IMR-90 (cell line): ENCODE measurements at places on chromosomes 1 and 21. TPM values are rescaled to one million over a fixed set of nuclear protein-coding genes. Genes with fewer than 3 reads are reported as not detected.

DNA sequence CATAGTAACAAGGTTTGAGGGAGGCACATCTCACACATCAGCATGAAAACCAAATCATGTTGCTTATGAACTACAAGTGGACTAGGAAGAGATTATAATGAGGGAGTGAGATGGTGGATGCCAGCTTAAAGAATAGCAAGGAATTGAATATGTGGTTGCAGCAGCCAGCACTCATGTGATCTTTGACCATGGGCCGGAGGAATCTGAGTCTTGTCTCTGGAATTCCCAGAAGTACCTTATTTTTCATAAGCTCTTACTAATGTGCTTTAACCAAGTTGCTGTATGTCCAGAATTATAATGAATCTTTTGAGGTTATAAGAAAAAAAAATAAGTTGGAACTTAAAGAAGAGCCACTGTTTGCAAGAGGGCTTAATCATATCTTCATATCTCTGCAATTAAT, 97.0 kb downstream of the DISP1 start:
- H3K4me3 ChIP-seq, result no peak overlapping the region
- H3K4me1 ChIP-seq, result peaks cover 6% of the 10 kb centered on the region
- H3K36me3 ChIP-seq, result no peaks in the 10 kb centered on the region

GRCh38 chr1:179230251-179230650, 774 bp upstream of the ABL2 start:
- H3K4me1 ChIP-seq, result peaks cover 4% of the 10 kb centered on the region; the same call in 1 of the 2 replicates
- H3K27me3 ChIP-seq, result no peaks in the 10 kb centered on the region
- no peaks in the 10 kb centered on the region for H3K36me3 ChIP-seq
- DNase-seq, result peak; percentile 86
- peak overlapping the region; percentile 99 for H3K4me3 ChIP-seq

DNA sequence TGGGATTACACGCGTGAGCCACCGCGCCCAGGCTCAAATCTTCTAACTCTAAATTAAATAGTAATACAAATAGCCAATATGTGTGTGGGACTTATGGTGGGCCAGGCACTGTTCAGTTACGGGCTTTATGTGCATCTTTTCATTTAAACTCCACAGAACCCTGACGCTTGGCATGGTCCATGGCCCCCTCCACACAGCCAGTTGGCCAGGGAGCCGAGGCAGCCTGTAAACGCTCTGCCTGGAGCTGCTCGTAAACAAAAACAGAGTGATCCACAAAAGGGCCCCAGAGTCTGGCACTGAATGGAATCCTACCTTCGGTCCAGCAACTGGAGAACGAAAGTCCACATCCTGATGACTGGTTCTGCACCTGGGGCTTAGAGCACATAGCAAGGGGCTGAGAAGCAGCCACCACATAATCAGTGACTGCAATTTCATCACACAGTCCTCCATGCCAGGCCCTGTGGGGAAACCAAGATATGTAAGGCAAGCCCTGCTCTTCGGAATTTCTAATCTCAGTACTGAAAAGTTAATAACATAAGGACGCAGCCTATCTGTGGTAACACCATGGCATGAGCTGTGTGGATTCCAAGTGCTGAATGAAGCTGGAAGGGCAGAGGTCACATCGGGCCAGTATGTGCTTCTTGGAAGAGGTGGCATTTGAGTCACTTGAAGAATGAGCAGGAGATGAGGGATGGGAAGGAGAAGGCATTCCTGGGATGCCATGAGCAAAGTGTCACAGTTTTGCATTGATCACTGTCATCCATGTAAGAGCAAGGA, 13.5 kb upstream of the ADAMTSL4 start:
- no peaks in the 10 kb centered on the region for H3K36me3 ChIP-seq
- peaks cover 30% of the 10 kb centered on the region for H3K4me1 ChIP-seq
- peak; percentile 60 for DNase-seq
- peak overlapping the region; percentile 38 for H3K27ac ChIP-seq

GRCh38 chr1:206658981-206659273, 23.6 kb downstream of the DYRK3 start:
- no peak for DNase-seq
- no peaks in the 10 kb centered on the region for H3K36me3 ChIP-seq
- peaks cover 23% of the 10 kb centered on the region for H3K27me3 ChIP-seq
- no peak overlapping the region for H3K4me3 ChIP-seq

DNA sequence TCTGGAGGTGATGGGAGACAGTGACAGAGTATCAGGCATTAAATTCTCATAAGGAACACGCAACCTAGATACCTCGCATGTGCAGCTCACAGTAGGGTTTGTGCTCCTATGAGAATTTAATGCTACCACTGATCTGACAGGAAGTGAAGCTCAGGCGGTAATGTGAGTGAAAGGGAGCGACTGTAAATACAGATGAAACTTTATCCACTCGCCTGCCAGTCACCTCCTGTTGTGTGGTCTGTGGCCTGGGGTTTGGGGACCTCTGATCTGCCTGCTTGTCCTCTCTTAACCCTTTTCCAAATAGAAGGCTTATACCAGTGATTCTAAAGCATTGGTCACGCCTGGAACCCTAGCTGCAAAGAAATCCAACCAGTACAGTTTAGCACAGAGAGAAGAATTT, 15.3 kb downstream of the GABPA start:
- H3K27me3 ChIP-seq, result no peaks in the 10 kb centered on the region
- H3K4me3 ChIP-seq, result no peak overlapping the region
- no peak overlapping the region for H3K27ac ChIP-seq
- H3K4me1 ChIP-seq, result no peaks in the 10 kb centered on the region
- H3K36me3 ChIP-seq, result peaks cover 12% of the 10 kb centered on the region

DNA sequence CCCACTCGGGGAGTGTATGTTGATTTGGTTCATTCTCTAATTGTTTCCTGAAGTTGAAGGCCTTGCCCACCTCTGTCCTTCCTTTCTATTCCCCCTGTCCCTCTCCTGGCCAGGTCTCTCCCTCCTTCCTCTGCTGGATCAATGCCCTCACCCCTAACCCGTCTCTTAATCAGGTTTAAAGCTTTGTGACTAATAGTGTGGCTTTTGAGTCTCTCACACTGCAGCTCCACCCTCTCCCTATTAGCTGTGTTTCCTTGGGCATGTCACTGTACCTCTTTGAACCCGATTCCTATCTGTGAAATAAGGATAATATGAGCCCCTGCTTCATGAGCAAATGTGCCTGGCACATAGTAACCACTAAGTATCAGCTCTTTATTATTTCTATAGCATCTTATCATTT, 20.5 kb downstream of the AHDC1 start:
- no peaks in the 10 kb centered on the region for H3K27me3 ChIP-seq
- peaks cover 5% of the 10 kb centered on the region for H3K4me1 ChIP-seq
- H3K4me3 ChIP-seq, result no peak overlapping the region
- H3K36me3 ChIP-seq, result 0 out of 2 replicates have a peak, but pooled peaks cover 1% of the 10 kb centered on the region

DNA sequence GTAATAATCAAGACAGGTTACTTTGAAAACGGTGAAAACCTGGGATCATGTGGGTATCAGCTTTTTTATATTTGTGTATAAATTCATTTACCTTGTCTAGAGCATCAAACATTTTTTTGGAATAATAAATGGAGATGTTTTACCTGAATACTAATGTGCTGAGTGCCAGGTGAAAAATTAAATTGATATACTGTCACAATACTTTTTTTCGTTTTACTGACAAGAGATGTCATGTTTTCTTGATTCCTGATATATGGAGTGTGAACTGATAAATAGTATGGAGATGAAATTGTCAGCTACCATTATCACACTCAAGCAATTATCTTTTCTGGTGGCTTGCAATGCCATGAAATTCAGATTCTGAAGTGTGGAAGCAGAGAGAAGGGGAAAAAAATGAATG, 47.2 kb upstream of the ZRANB2 start:
- no peak for DNase-seq
- no peak overlapping the region for H3K27ac ChIP-seq
- H3K4me1 ChIP-seq, result no peaks in the 10 kb centered on the region
- no peaks in the 10 kb centered on the region for H3K36me3 ChIP-seq
- H3K4me3 ChIP-seq, result no peak overlapping the region

- H3K4me1 ChIP-seq, result peaks cover 2% of the 10 kb centered on the region; the same call in 1 of the 2 replicates
- H3K4me3 ChIP-seq, result peak overlapping the region; percentile 70
- peak overlapping the region; percentile 10; the same call in 1 of the 2 replicates for H3K27ac ChIP-seq
- peaks cover 2% of the 10 kb centered on the region; the same call in 1 of the 2 replicates for H3K27me3 ChIP-seq
- peaks cover 9% of the 10 kb centered on the region; the same call in 1 of the 2 replicates for H3K36me3 ChIP-seq
Observed at GRCh38 chr1:226737819-226738420, 1.2 kb downstream of the ITPKB start.

- DNase-seq, result peak; percentile 81
- no peaks in the 10 kb centered on the region for H3K27me3 ChIP-seq
- H3K4me1 ChIP-seq, result 0 out of 2 replicates have a peak, but pooled peaks cover 2% of the 10 kb centered on the region
Observed at GRCh38 chr1:66503841-66504470, 30.0 kb upstream of the SGIP1 start.

HFM1 gene
- 0.18 and 0.83 TPM in 2 replicates for total RNA-seq

COPA gene
- 377 and 436 TPM in 2 replicates for total RNA-seq

VAMP3 gene
- 280 and 354 TPM in 2 replicates for total RNA-seq

RAP1GAP gene
- total RNA-seq, result under 0.01 TPM in 1 of 2 replicates, not detected in the other

VAV3 gene
- total RNA-seq, result 0.18 and 0.28 TPM in 2 replicates

RBP7 gene
- not detected in 2 replicates for total RNA-seq
